Stimulated activated CD8-positive, alpha-beta memory T cell treated with anti-CD3 and anti-CD28 coated beads, Interleukin-4, amount 100 ng/mL, for 1 hour (primary cell): ENCODE measurements at places on chromosomes 3 and 15.

DNA sequence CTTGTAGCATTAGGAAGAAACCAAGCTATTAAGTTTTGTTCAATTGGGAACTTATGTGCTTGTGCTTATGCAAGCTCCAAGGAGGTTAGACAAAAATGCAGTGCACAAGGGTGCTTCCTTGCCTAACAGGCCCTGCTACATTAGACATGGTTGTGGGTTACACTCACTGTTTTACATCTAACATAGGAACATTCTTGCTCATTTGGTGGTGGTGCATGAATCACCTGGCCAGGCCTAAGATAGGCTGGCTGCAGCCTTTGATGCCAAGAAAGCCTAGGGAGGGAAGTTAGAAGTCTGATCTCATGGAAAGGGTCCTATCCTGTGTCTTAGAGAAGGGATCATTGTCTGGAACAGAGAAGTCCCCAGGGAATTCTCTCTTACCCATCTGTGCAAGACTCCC, 43.5 kb downstream of the CA12 start:
- no peak for DNase-seq

DNA sequence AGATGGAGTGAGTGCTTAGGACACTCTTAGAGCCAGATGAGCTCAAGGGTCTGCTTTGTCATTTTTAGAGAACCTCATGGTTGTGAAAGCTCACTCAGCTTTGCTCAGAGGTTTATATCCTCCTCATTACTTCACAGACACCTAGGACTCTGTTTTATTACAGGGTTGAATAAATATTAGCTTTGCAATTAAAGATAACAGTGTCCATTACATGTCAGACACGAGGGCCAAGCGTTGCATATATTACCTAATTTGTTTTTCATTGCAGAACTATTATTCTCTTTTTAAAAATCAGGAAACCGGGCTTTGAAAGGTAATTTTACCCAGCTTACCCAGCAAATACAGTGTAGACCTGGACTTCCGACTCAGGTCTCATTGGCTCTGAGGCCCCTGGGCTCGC, 16.1 kb downstream of the MAP6D1 start:
- no peak for DNase-seq

DNA sequence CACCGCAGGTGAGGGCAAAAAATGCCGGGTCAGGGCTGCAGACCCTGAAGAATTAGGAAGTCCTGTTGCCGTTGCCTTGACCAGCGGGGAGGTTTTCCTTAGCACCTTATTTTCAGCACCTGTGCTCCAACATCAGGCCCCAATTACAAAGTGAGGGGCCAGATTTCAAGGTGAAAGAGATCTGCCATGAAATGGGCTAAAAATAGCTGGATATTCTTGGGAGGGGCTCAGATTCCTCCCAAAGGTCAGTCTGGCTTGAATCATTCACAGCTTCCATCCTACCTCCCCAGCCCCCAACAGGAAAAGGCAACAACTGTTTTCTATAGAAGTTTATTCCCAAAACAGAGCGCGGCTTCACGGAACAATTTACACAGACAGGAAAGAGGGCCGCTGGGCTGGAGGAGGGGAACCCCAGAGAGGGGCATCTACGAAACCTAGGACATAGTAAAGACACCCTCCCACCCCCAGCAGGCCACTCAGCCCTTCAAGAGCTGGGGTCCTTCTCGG, 941 bp upstream of the SLC26A6 start:
- no peak for DNase-seq

GRCh38 chr3:87350367-87351199, 74.2 kb upstream of the POU1F1 start:
- no peak for DNase-seq

GRCh38 chr15:55267401-55268175, 22.0 kb downstream of the RAB27A start:
- DNase-seq: peak; percentile 60

GRCh38 chr3:126714276-126714900, 10.3 kb downstream of the CHCHD6 start:
- no peak for DNase-seq

DNA sequence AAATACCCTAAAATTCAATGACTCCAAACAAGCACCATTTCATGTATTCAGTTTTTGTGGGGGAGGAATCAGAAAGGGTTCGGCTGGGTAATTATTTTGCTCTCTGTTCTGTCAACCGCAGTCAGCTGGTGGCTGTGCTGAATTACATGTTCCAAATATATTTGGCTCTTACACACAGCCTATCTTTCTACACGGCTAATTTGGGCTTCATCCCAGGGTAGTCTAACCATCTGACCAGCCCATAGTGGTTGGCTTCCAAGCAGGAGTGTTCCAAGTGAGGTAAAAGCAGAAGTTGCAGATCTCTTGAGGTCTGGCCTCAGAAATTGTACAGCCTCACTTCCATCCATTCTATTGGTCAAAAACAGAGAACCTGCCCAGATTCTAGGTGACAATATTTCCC, 760.8 kb upstream of the SEMA6D start:
- no peak for DNase-seq

DNA sequence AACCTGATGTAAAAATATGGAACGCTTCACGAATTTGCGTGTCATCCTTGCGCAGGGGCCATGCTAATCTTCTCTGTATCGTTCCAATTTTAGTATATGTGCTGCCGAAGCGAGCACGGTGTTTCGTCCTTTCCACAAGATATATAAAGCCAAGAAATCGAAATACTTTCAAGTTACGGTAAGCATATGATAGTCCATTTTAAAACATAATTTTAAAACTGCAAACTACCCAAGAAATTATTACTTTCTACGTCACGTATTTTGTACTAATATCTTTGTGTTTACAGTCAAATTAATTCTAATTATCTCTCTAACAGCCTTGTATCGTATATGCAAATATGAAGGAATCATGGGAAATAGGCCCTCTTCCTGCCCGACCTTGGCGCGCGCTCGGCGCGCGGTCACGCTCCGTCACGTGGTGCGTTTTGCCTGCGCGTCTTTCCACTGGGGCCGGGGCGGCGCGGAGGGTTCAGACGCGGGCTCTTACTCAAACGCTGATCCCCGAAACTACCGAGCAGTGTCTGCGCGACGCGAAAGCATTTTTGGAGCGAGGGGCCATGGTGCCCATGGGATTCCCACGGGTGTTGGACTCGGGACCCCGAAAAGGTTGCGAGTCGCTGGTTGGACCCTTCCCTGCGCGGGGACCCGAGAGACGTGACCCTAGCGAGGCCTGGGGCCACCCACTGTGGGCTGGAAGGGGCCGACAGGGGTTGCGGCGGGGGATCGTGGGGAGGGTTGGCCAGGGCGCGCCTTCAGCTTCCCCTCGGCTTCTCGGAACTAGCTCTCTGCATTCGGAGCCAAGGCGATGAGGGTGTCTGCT, at the start of gene RNU6-1:
RNU6-1 (minus strand) TSS at position 117 of the 820 bp plus-strand sequence.
- DNase-seq: peak; percentile 91
